Activated naive CD8-positive, alpha-beta T cell treated with anti-CD3 and anti-CD28 coated beads for 36 hours (primary cell): ENCODE measurements at places on chromosomes 2 and 18. TPM values are rescaled to one million over a fixed set of nuclear protein-coding genes. Genes with fewer than 3 reads are reported as not detected.

- no peak for DNase-seq
These were observed 210.3 kb downstream of the CYP26B1 start for GRCh38 chr2:71937396-71937795.

GRCh38 chr18:67239826-67240225 is 276.7 kb downstream of the DSEL start:
- DNase-seq = peak; percentile 18

GRCh38 chr2:17658251-17658843 is 95.3 kb downstream of the SMC6 start:
- DNase-seq = no peak

The BIRC6 gene
- total RNA-seq = 59.7 TPM

The ACKR3 gene
- total RNA-seq = 1.3 TPM

DNA sequence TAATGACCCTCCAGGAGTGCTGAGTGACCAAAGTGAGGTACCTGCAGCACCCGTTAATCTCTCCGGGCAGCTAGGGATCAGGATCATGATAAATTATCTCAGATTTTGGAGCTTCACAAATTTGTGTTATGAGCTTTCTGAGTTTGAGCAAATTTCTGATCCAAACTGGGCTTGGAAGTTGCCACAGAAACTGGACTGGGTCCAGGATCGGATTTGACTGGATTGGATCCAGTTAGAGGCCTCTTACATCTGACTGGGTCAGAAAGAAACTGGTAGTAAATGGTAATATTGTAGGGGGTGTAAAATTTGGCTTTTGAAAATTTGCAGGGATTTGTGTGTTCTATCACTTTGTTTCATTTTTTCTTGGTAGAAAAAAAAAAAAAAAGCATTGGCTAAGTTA is 19.7 kb upstream of the CAPN13 start:
- no peak for DNase-seq

DNA sequence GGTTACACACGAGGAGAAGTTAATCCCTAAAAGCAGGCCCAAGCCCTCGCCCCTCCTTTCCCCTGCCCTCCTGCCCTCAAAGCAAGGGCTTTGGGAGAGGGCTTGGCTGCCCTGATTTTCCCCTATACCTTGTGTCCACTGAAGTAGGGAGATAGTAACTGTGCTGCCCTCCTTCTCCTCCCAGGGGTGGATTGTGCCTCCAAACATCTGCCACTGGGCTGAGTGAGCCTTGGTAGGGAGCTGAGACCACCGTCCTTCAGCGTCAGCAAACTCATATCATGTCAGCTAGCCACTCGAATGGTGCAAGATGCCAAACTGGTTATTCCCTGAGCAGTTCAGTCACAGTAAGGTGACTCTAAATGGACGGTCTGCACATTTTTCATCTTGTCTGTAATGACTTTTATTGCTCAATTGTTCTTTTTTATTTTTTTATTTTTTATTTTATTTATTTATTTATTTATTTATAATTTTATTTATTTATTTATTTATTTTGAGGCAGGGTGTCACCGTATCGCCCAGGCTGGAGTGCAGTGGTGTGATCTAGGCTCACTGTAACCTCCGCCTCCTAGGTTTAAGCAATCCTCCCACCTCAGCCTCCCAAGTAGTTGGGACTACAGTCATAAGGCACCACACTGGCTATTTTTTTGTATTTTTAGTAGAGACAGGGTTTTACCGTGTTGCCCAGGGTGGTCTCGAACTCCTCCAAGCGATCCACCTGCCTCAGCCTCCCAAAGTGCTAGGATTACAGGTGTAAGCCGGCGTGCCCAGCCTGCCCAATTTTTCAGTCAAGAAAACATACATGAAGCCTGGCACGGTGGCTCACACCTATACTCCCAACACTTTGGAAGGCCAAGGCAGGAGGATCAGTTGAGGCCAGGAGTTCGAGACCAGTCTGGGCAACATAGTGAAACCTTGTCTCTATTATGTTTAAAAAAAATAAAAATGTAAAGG is 8.7 kb downstream of the PCBP1 start:
- DNase-seq = no peak

The RNF152 gene
- 0.42 TPM for total RNA-seq

DNA sequence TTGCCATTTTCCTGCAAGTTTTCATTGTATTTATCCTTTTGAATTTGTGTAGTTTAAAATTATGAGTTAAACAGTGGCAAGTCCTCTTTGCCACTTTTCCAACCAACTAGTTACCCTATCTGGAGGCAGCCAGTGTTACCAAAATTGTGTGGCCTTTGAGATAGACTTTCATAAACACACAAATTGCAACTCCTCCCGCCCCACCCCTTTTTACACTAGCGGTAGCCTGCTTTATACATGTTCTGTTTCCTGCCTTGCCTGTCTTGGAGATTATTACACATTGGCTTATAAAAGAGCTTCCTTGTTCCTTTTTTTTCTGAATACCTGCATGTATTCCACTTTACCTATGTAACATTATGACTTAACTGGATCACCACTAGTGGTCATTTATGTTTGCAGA is 56.5 kb downstream of the RPIA start:
- no peak for DNase-seq

GRCh38 chr2:171210864-171211431 is 50.3 kb upstream of the TLK1 start:
- DNase-seq = peak; percentile 18

DNA sequence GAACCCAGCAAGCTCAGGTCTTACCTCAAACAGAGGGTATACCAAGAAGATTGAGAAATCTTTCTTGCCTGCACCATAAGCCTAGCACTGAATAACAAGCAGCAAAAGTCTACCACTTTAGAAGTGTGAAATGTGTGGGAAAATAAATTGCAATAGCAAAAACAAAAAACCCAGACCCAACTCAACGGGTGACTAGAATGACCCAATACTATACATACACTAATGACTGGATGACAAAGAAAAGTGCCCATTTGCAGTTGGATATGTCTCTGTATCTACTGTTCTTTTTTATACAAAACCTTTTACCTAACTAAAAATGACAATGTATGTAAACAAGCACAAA is 950.6 kb downstream of the TRIB2 start:
- DNase-seq = no peak

DNA sequence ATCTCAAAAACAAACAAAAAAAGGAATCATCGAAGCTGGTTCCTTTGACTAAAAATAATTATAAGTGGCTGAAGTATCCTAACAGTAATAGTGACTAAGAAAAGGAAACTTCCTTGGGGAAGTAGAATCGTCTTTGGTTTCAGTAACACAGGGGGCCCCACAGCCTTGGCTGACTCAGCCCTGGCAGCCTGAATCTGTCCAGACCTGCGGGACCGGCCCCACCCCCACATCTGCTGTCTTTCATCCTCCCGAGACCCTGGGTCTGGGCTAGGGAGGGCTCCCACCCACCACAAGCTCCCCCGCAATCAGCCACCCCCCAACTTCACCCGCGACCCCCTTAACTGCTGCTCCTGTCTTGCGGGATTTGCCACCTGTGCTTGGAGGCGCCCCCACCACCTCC is 1452.6 kb upstream of the ACVR2A start:
- DNase-seq = no peak

DNA sequence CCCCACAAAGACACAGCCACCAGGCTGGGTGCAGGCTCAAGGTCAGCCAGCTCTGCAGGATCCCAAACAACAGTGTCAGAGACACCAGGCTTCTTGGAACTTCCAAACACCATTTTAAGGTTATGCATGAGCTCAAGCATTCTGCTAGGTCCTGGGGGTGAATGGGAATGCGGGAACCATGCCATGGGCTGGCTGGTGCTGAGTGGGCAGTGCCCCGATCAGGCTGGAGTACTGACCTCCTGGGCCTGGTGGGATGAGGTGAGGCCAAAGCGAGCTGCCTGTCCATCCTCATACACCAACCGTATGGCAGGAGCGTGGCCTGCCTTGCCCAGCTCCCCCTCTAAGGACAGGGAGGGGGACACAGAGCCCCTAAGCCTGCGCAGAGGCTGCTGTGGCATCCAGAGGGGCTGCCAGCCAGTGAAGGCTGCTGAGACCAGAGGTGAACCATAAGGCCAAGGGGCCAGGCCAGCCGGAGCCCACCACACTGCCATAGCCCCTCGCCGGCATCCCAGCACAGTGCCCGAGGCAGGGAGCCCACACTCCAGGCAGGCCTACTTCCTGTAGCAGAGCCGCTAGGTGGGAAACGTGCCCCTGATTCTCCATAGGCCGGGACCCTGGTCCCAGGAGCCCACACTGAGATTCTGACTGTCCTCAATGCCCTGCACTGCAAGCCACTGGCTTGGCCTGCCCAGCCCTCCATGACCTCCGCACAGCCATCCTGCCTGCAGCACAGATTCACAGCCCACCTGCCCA is 135.0 kb downstream of the HDAC4 start:
- DNase-seq = no peak

DNA sequence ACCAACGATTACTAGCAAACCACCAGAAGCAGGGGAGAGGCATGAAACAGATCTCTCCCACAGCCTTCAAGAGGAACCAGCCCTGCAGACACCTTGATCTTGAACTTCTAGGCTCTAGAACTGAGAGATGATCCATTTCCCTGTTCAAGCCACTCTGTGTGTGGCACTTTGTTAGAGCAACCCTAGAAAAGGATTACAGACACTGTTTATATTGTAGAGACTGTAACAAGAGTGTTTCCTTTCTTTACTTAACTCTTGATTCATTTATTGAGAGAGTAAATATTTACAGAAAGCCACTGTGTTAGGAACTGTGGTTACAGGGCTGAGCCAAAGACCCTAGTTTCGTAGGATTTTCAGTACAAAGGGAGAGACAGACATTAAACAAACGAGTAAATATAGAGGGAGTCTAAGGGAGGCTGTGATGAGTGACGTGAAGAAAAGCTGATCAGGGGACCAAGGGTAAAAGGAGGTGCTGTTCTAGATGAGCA is 10.9 kb downstream of the CCDC68 start:
- no peak for DNase-seq

DNA sequence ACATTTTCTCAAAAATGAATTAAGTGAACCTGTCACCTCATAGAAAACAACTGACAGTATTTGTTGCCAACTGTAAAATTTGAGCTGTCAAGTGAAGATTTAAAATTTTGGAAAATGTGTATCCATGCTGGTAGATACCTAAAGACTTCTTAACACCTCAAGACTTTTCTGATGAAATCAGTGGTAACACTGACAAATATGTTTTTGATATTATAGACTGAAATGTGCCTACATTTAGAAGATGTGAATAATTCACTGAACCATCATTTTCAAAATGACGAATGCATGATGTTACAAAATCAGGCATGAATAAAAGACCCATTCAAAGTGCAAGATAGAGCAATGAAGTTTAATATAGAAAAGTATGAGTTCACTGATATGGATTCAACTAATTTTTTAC is 51.5 kb upstream of the ASPRV1 start:
- DNase-seq = no peak

- DNase-seq = no peak
These were observed 6.2 kb upstream of the ARMC9 start for GRCh38 chr2:231191896-231192872.

DNA sequence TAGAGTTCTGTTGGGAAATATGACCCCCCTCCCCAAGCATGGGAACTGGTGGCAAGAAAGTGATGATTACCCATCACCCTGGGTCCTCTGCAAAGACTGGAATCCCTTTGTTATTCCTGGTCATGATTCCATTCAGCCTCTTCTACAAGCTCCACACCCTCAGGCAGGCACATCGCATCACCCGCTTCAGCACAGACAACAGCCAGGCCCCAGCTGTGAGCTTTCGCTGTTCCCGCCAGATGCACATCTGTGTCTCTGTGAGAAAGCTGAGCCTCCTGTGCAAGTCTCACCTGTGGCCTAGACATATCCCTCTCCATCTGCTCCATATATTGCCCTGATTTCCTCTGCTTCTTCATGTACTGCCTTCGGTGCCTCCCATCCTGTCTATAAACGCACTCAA is 368.0 kb upstream of the RAB6C start:
- DNase-seq = no peak

GRCh38 chr2:168703926-168704325 is 98.5 kb upstream of the NOSTRIN start:
- no peak for DNase-seq

- DNase-seq = no peak
These were observed 108.4 kb upstream of the BZW1 start for GRCh38 chr2:200703127-200703925.

- DNase-seq = no peak
These were observed 37.7 kb upstream of the SETBP1 start for GRCh38 chr18:44643004-44643403.

The MLPH gene
- not detected for total RNA-seq

The SLC30A3 gene
- 0.22 TPM for total RNA-seq

- no peak for DNase-seq
These were observed 33.4 kb upstream of the LPIN2 start for GRCh38 chr18:3046216-3046808.

The NOP58 gene
- total RNA-seq = 234 TPM

GRCh38 chr2:132999421-132999820 is 329.4 kb upstream of the LYPD1 start:
- no peak for DNase-seq

GRCh38 chr18:68713796-68714195 is 1.1 kb downstream of the TMX3 start:
- no peak for DNase-seq

The HMSD gene
- total RNA-seq = 4.4 TPM

DNA sequence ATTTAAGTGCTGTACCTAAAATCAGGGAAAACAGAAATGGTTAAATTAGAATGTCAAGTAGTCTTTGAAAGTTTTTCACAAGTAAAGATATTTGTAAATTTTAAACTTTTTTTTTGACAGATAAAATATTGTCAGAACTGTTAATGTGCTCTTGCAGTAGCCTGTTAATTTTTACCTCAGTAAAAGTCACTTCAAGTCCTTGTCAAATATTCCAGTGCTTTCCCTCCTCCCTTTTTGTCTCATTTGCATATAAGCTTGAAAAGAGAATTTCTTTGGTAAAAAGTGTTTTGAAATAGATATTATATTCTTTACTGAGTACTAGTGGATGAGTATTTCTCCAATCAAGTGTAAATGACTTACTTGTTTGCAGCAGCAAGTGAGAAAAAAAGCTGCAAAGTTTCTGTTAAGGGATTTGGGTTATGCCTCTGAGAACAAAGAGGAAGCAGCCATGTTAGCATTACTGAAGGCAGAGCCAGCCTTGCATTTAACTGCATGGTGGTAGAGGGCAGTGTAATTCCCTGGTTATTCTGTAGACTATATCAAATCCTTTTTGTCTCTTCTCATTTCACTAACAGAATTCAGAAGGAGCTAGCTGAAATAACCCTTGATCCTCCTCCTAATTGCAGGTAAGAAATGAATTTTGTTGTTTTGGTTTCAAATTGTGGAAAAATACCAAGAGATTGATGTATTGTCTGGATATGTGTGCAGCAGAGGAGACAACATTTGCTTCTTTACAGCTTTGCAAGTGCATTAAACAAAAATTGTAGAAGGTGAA is 3.2 kb downstream of the UBE2E3 start:
- DNase-seq = no peak

The SLC4A5 gene
- total RNA-seq = 0.74 TPM

GRCh38 chr18:77755187-77755586 is 505.5 kb downstream of the GALR1 start:
- DNase-seq = no peak

The IL1RN gene
- total RNA-seq = 0.30 TPM

The RAB17 gene
- 0.31 TPM for total RNA-seq

- no peak for DNase-seq
These were observed 11.6 kb upstream of the DNER start for GRCh38 chr2:229725716-229726574.

GRCh38 chr2:59622599-59623308 is 930.7 kb downstream of the BCL11A start:
- no peak for DNase-seq

- no peak for DNase-seq
These were observed 888.6 kb upstream of the NRXN1 start for GRCh38 chr2:51920509-51920908.
